ENCODE measurements at places on chromosomes 7 and 10.
A peak's percentile ranks its signal among the peaks of the same experiment; 100 is the strongest.

DNA sequence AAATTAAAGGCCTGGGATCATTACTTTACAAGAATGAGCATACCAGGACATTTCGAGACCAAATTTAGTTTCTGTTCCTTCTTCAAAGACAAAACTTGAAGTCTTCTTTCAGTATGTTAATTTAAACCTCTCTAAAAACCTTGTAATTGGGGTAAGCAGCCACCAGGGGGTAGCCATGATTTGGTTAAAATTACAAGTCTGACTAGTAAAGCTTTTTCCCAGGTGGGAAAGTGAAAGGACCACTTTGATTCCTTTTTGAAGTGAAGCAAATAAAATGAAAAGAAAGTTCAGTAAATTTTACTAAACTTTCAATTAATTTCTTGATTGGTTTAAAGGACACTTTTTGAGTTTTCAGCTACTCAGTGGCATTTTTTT, 294.3 kb downstream of the BBS9 start:
- DNase-seq = no peak

GRCh38 chr7:72098807-72099580, 313.1 kb downstream of the CALN1 start:
- no peak for DNase-seq

- DNase-seq = no peak
These were observed 1.5 kb downstream of the PTPN12 start for GRCh38 chr7:77538281-77539212.

GRCh38 chr10:17528306-17528862, 74.0 kb upstream of the ST8SIA6 start:
- DNase-seq = no peak

GRCh38 chr10:132847856-132848255, 61.9 kb upstream of the NKX6-2 start:
- no peak for DNase-seq

- no peak for DNase-seq
These were observed 36.3 kb downstream of the CHN2 start for GRCh38 chr7:29230871-29231345.

GRCh38 chr7:17844022-17844421, 96.3 kb downstream of the SNX13 start:
- DNase-seq = no peak

DNA sequence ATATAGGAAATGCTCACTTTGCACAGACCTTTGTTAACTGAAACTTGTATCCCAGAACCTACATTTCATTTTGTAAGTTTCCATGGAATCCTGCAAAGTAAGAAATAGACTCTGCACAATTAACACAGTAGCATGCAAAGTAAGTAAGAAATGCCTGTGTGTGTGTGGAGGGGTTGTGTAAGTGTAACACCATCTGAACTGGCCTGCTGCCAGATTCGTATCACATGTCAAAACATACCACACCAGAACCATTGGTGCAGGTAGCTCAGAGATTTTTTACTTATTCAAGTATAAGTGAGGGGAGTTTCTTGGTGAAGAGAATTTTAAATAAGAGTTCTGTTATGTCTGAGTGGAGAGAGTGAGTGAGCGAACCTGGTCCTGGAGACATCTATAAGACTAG, 17.9 kb upstream of the DDX21 start:
- no peak for DNase-seq

DNA sequence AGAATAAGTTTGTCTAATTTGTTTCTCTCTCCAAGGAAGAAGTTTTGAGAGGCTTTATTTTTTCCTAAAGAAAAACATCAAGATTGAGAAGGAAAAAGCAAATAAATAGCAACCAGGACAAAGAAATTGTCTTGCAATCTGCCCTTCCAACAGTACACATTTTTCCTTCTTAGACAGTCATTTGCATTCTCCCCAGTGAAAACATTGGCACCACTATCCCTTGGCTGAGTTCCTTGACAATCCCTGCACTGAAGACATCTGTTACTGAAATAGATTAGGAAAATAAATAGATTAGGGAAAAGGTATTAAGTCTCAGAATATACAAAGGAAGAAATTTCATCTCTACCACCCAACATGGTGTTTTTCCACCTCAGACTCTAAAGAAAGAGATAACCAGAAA, 12.2 kb upstream of the TMEM243 start:
- no peak for DNase-seq

DNA sequence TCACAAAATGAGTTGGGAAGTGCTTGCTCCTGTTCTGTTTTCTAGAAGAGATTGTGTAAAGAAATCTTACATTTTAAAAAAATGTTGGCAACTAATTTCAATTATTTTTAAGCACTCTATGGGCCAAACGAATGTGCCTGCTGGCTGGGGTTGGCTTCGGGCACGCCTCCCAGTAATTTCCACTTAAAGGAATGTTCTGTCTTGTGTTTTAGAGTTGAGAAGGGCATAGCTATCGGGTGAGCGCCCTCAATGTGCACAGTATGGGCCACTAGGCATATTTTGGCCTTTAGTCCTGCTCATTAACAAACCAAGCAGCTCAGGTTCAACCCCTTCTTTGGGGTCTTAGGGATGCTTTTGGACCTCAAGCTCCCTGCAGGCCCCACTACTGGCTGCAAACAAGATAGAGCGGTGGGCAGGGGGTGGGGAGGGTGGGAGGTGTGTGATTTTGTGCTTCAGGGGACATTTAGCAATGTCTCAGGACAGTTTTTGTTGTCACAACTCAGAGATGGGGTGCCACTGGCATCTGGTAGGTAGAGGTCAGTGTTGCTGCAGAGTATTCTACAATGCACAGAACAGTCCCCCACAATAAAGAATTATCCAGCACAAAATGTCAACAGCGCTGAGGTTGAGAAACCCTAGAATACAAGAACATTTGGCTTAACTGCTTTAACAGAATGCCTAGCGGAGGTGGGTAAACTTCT, 40.7 kb downstream of the TACC2 start:
- DNase-seq = no peak

DNA sequence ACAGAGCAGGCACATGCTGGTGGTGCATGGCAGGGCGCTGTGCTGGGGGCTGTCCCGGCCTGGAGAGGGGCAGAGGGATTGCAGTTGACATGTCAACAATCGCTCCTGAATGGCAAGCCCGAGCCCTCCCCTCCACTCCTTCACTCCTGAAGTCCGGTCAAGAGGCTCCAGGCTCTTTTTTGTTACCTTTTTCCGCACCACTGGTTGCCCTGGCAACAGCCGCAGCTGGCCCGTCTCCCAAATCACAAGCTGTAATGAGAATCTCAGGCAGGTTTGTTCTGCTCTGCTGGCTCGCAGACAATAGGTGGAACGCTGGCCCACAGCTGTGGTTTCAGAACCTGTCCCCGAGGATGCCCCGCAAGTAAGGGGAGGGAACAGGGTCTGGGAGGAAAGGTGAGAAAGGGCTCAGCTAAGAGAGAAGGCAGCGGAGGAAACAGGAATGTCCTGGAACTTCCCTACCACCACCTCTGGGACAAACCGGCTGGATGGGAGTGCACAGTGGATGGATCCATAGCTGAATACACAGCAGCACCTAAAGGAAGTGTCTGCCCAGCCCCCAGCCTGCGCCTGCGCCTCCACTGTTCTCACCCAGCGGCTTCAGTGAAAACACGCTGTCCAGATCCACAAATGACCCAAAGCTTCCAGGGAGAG, 58.9 kb downstream of the CALML3 start:
- DNase-seq = peak; percentile 40
